ENCODE measurements at places on chromosomes 13 and 19.

- no peak for DNase-seq
These were observed 14.5 kb downstream of the ZNF708 start for GRCh38 chr19:21314676-21315075.

GRCh38 chr19:17138937-17139598 is 63.5 kb downstream of the MYO9B start:
- DNase-seq: no peak

- DNase-seq: peak; percentile 32
These were observed at the start of gene ERFL for GRCh38 chr19:41928221-41928683. ERFL (minus strand) TSS chr19:41928449; CDS start chr19:41912919, 15,530 bp downstream.

GRCh38 chr19:46460981-46461380 is 10.4 kb downstream of the PNMA8A start:
- DNase-seq: no peak

- DNase-seq: no peak
These were observed 80.1 kb downstream of the DCLK1 start for GRCh38 chr13:36051082-36051481.
